ENCODE measurements at places on chromosomes 16 and 17. TPM values are rescaled to one million over a fixed set of nuclear protein-coding genes. Genes with fewer than 3 reads are reported as not detected.
A peak's percentile ranks its signal among the peaks of the same experiment; 100 is the strongest.

DNA sequence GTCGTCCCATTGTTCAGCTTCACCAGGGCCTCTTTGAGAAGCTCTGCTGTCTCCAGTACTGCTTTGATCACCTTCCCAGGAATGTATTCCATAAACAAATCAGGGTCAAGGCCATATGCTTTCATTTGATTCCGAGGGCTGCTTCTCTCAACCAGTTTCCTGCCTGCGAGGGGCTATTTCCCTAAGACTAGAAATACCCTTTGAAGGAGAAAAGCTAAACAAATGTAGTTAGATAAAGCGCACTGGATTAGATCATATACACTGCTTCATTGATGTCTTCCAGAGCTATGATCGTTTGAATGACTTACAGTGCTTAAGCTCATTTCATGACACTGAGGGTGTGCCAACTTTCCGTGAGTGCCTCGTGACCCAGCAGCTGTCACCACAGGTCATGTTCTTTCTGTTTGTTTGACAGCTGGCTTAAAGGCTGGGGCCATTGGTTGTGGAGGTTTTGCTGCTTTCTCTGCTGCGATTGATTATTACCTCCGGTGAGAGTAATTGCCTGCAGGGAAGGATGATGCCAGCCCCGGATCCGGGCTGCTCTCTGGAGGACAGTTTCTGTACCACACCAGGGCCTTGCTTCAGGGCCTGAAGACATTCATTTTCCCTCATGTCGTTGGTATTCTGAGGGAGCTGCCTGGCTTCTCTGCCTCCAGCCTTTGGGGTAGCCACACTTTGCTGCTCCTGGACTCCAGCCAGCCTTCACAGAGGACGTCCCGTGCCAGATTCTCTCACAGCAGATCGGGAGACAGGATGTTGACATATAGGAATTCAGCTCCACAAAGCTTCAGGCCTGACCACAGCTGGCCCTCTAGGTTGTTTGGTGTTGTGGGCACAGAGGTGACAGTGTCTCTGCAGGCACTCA is 3.9 kb downstream of the TIMM22 start:
- DNase-seq, result no peak

DNA sequence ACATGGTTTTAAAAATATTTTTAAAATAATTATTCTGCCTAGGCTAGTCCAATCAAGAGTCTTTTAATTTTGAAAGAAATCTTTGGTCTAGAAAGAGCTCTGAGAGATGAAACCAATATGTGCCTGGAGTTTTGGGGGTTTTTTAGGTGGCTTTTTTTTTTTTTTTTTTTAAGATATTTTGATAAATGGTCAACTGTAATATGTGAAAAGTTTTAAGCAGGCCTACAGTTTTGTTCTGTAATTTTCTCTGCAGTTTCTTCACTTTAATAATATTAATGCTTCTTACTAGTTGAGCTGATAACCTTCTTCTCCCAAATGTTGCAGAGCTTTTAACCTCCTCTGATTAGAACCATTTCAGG is 45.1 kb downstream of the OMG start:
- DNase-seq, result no peak

- peak; percentile 48 for DNase-seq
Measured at GRCh38 chr17:76382351-76382802, 2.0 kb upstream of the SPHK1 start.

DNA sequence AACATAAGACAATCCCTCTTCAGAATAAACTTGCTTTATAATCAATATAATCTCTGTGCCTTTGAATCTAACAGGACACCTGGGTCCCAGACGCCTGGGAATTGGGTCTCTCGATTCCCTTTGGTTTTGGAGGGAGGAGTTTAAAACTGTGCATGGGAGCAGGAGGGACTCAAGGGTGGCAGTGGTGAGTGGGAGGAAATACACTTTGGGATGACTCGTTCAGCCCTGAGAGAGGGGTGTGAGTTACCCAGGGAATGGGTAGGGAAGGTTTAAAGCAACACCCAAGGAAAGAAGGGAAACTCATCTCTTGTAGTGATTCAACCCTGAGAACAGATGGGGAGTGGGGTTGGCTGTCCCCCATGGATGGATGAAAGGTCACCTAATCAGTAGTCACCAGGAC is 1.6 kb downstream of the RANGRF start:
- no peak for DNase-seq

DNA sequence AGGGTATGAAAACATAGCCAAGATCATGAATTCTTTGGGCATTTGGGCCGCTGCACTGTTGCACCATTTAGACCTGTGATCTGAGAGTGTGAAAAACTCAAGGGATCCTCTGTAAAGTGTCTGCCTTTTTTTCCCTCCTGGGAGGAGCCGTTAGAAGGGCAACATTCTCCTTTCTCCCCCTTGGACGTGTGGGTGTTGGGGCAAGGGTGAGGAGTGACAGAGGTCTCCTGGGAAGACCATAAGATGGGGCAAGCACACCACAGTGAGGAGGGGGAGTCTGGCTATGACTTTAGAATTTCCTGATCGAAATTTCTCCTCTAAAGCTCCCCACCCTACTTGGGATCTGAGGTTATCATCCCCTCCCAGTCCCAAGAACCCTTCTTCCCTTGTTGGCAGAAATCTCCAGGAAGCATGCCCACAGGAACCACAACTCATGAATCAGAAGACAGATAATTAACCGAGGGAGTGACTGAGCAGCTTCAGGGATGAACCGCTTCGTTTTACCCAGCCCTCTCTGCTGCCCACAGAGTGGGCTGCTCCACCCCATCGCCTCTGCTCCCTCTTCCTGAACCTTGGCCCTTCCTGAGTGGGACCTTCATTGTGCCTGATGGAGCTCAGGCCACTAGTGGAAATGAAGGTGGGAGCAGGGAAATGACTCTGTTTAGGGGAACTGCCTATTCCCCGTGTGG is 4.2 kb downstream of the ITGB3 start:
- DNase-seq, result no peak

- DNase-seq, result peak; percentile 42
Measured at GRCh38 chr16:7025616-7026190, 306.9 kb upstream of the RBFOX1 start.

Gene SLC38A8
- not detected for total RNA-seq

Gene MT1G
- 1,270 TPM for total RNA-seq

Gene TBC1D16
- total RNA-seq, result 61.8 TPM

Gene CCDC43
- total RNA-seq, result 22.5 TPM

Gene IRF8
- 32.5 TPM for total RNA-seq

Gene RAB37
- 1.9 TPM for total RNA-seq
